H1 (cell line): ENCODE measurements at places on chromosomes 2 and 18. TPM values are rescaled to one million over a fixed set of nuclear protein-coding genes. Genes with fewer than 3 reads are reported as not detected.

GRCh38 chr2:223576873-223577272, 25.3 kb downstream of the SCG2 start:
- no peak overlapping the region for H3K27ac ChIP-seq
- DNase-seq = no peak
- no peaks in the 10 kb centered on the region for H3K27me3 ChIP-seq

DNA sequence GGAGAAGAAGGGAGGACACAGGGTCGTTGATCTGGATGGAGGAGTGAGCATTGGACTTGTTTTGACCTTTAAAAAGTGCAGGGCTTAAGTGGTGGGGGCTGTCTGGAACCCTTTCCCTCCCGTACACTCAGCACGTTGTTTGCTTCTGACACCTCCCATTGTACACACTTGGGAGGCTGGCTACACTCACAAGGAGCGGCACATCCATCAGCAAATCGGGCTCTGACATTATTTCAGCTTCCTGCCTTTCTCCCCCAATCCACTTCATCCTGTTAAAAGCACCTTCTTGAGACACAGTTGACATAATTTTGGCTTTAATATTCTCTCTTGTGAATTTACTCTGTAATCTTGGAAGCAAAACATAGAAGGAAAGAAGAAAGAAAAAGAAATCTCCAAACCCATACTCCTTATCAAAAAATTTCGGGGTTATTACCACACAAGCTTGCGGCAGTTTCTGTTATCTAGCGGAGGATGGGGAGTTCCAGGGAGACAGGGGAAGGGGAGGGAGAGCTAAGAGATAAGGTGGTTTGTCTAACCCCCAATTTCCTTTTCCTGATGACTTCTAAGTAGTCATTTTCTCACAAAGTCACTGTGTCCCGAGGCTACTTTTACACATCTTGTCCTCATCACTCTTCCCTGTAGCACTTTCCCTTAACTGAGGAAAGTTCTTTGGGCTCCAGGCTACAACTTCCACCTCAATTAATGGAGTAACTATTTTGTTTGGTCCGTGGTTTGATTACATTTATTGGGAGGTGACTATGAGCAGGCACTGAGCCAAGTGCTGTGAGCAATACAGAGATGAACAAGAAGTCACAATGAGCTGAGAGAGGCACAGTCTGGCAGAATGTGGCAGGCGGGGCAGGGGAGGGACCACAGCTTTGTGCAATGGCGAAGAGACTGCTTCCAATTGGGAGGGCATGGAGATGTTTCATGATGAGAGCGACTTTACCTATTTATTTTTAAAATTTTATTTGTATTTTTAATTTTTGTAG, 240.1 kb upstream of the MEX3C start:
- no peak overlapping the region for H3K4me3 ChIP-seq
- no peak overlapping the region for H3K27ac ChIP-seq
- no peaks in the 10 kb centered on the region for H3K4me1 ChIP-seq
- H3K27me3 ChIP-seq = no peaks in the 10 kb centered on the region
- DNase-seq = no peak

The UGT1A10 gene
- not detected in 2 replicates for total RNA-seq

The LRATD1 gene
- total RNA-seq = 2.3 and 2.4 TPM in 2 replicates

The HOXD9 gene
- not detected in 2 replicates for total RNA-seq
